ENCODE measurements at places on chromosomes 4 and X. TPM values are rescaled to one million over a fixed set of nuclear protein-coding genes. Genes with fewer than 3 reads are reported as not detected.

- no peak for DNase-seq
These were observed 17.0 kb downstream of the ENOX2 start for GRCh38 chrX:130885996-130886395.

DNA sequence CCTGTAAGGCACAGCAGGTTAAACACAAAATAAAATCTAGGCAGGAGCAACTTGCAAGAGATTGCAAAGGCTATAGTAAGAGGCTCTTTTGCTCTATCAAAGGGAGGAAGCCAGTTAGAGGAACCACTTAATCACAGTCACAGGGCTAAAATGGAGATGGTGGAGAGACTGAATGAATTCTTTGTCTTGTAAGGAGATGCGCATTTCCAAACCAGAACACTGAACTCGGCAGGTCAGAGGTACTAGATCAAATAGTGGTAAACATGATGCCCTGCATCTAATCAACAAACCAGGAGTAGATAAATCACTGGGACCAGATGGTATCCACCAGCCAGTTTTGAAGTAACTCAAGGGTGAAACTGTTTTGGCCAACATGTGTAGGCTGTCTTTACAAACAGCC, 55.8 kb downstream of the GPC4 start:
- no peak for DNase-seq

CCDC160 gene
- total RNA-seq: 3.0 TPM

DNA sequence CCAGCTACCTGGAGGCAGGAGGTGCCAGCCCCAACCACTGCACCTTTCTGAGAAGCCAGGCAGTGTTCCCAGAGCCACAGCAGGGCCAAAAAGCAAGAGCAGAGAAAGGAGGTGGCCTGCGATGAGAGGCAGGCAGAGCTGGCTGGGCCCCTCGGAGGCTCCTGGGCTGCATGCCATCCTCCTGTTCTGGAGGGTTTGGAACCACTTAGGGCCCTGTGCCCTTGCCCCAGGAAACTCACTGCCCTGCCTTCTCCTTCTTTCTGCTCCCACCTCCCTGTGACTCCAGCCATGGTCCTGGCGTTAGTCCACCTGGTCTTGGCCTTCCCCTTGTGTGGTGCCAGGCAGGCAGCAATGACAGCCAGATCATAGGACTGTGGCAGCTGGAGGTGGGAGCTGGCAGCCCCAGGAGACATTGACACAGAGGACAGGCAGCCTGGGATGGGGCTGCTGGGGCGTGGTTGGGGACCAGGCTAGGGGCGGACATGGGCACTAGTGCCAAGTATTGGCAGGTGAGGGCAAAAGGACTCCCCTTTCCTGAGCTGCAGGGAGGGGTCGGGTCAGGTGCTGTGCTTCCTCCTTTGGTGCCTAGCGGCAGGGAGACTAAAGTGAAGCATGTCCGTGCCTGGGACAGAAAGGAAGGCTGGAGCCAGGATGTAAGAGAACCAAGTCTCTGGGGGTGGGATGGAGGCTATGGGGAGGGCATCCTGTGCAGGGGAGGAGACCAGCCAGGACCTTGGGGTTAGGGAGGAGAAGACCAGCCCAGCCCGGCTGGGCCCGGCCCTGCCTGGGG, 1.4 kb downstream of the APLN start:
- no peak for DNase-seq

RAPGEF2 gene
- total RNA-seq: 82.6 TPM

DNA sequence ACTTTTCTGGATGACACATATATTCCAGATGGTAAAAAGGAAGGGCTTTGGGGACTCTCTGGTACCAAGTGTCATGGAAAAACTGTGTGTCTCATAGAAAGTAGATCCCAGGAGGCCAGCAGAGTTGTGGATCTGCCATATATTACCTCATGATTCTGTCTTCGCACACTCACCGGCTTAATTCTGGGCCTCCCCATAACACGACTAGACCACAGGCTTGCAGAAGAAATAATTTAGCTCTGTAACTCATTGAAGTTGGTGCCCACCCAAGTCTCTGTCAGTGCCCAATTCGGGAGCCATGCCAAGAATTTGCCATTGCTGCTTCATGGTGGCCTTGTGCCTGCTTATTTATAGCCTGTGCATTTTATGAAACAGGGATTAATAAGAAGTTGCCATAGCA, 104.5 kb downstream of the AR start:
- DNase-seq: no peak

LANCL3 gene
- 0.51 TPM for total RNA-seq

GK gene
- total RNA-seq: 8.6 TPM

TREX2 gene
- 2.2 TPM for total RNA-seq

MTMR8 gene
- 3.5 TPM for total RNA-seq

- peak; percentile 68 for DNase-seq
These were observed 82.3 kb downstream of the PRSS12 start for GRCh38 chr4:118270492-118270891.

ZNF630 gene
- 4.6 TPM for total RNA-seq

GRCh38 chrX:19642241-19643109, 127.2 kb upstream of the MAP3K15 start:
- DNase-seq: no peak

GRCh38 chr4:4344915-4345527, 41.9 kb upstream of the NSG1 start:
- DNase-seq: no peak

Measured in tongue (tissue), 3 donors.